Mucosa of descending colon (tissue), 3 donors: ENCODE measurements at places on chromosomes 2 and 18. TPM values are rescaled to one million over a fixed set of nuclear protein-coding genes. Genes with fewer than 3 reads are reported as not detected.

- no peak for DNase-seq
These were observed 221.5 kb downstream of the SH3RF3 start for GRCh38 chr2:109350526-109350925.

- DNase-seq = peak; percentile 19
These were observed 230.2 kb downstream of the CELF4 start for GRCh38 chr18:37335409-37335736.

DNA sequence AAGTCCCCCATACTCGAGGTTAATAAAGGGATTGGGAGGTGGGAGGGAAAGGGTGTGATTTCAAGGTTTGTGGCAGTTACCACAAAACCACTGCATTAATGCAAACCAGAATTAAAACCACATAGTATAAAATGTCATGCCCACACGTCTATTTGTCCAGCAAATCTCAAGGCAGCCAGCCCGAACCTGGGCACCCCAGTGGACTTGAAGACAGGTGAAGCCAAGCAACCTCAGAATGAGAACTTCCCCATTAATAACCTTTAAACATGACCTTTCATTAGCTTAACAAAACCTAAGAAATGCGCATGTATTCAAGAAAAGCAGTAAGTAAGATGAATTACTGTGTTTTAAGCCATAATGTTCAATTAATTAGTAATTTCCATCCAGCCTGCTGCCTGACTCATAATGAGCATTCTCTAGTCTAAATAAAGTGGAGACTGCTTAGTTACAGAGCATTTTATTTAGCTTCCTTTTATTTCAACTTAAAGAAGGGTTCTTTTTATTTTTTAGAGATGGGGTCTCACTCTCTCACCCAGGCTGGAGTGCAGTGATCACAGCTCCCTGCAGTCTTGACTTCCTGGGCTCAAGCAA lies 229.6 kb downstream of the FAM210A start:
- no peak for DNase-seq

GRCh38 chr2:239674981-239675825 lies 274.4 kb upstream of the HDAC4 start:
- no peak for DNase-seq

The STAT4 gene
- 4.0 TPM for total RNA-seq

The MOB1A gene
- total RNA-seq = 124 TPM

The LYPD6B gene
- total RNA-seq = 0.28 TPM
